Keratinocyte (primary cell): ENCODE measurements at places on chromosomes 16 and 17. TPM values are rescaled to one million over a fixed set of nuclear protein-coding genes. Genes with fewer than 3 reads are reported as not detected.

The KRT39 gene
- 0.05 TPM in 1 of 3 replicates, not detected in the others for polyA plus RNA-seq

The TBC1D3B gene
- polyA plus RNA-seq, result 0.71 to 2.0 TPM (median 0.71 TPM) in 3 replicates

The KCNJ12 gene
- polyA plus RNA-seq, result 0.04 to 0.15 TPM (median 0.07 TPM) in 3 replicates

The KRT36 gene
- polyA plus RNA-seq, result not detected in 3 replicates

DNA sequence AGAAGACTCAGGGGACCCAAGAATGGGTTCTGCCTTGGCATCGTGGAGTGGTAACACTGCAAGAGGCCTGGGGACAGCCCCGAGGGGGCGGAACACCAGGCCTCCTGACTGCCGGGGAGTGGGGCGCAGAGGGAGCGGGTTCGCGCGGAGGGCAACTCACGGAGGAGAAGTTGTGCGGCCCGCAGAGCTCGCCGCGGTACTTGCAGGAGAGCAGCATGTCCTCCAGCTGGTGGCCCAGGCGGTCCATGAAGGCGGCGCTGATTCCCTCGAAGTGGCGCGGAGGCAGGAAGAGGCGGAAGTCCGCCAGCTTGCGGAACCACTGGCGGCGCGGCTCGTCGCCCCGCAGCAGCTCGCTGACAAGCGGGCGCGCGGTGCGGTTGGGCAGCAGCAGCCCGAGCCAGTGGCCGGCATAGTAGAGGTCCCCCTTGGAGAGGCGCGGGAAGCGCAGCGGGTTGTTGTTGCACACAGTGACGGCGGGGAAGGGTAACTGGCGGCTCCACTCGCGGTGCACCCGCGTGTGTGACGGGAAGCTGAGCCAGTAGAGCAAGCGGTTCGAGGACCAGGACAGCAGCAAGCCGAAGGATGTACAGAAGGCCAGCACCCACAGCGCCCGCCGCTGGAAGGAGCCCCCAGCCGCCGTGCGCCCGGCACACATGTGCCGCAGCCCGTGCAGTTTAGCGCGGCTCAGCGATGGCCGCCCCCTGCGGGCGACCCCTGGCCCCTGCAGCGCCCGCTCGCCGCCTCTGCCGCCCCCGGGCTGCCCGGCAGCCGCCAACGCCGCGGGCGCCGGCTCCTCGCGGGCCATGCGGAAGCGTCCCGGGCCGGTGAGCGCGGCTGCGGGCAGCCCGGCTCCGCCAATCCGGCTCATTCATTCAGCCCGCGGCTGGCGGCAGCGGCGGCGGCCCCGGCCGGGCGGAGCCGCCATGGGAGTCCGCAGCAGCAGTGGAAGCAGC, 1.6 kb downstream of the ASIC2 start:
- peak overlapping the region; percentile 44 for H3K4me3 ChIP-seq
- H3K27me3 ChIP-seq, result peaks cover 30% of the 10 kb centered on the region
- no peak for DNase-seq
- H3K4me1 ChIP-seq, result peaks cover 16% of the 10 kb centered on the region
- no peaks in the 10 kb centered on the region for H3K36me3 ChIP-seq

DNA sequence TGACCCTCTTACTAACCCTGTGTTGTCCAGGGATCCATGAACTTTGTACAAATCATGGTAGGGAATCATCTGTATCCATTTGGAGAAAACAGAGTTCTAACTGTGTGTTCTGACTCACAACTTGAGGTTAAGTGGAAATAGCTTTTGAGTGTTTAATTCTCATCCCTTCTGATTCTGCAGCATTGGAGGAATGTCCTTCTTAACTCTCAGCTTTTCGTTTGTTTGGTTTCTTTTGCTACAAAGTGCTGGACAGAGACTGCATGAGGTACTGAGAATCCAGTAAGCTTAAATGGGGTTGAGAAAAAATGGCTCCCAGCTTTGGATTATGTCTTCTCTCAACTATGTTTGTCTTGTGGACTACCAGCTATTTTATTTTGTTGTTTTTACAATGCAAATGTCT, 352.1 kb upstream of the KIF2B start:
- H3K36me3 ChIP-seq, result no peaks in the 10 kb centered on the region
- H3K27me3 ChIP-seq, result no peaks in the 10 kb centered on the region
- H3K4me3 ChIP-seq, result no peak overlapping the region

DNA sequence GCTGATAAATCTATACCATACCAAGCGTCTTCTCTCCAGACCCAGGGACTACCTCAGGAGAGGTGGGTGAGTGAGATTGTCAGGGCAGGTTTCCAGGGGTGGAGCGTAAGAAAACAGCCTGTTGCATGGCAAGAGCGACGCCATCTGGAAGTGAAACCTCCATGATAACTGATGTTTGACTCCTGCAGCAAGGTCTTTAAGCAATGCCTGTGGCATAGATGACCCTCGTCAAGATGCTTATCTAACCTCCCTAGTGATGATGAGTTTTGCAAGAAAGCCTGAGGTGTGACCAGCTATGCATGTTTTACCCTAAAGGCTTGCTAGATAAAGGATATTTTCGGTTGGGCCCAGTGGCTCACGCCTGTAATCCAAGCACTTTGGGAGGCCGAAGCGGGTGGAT, 71.6 kb downstream of the GSG1L start:
- no peaks in the 10 kb centered on the region for H3K36me3 ChIP-seq
- no peak for DNase-seq
- no peaks in the 10 kb centered on the region for H3K27me3 ChIP-seq
- no peaks in the 10 kb centered on the region for H3K4me1 ChIP-seq
- H3K27ac ChIP-seq, result no peak overlapping the region
- no peak overlapping the region for H3K4me3 ChIP-seq

GRCh38 chr17:59762049-59762823, 54.8 kb downstream of the VMP1 start:
- H3K36me3 ChIP-seq, result peaks cover 4% of the 10 kb centered on the region
- peaks cover 33% of the 10 kb centered on the region for H3K4me1 ChIP-seq
- no peak overlapping the region for H3K4me3 ChIP-seq
- DNase-seq, result no peak
- H3K27me3 ChIP-seq, result no peaks in the 10 kb centered on the region
- H3K27ac ChIP-seq, result peak overlapping the region; percentile 93

DNA sequence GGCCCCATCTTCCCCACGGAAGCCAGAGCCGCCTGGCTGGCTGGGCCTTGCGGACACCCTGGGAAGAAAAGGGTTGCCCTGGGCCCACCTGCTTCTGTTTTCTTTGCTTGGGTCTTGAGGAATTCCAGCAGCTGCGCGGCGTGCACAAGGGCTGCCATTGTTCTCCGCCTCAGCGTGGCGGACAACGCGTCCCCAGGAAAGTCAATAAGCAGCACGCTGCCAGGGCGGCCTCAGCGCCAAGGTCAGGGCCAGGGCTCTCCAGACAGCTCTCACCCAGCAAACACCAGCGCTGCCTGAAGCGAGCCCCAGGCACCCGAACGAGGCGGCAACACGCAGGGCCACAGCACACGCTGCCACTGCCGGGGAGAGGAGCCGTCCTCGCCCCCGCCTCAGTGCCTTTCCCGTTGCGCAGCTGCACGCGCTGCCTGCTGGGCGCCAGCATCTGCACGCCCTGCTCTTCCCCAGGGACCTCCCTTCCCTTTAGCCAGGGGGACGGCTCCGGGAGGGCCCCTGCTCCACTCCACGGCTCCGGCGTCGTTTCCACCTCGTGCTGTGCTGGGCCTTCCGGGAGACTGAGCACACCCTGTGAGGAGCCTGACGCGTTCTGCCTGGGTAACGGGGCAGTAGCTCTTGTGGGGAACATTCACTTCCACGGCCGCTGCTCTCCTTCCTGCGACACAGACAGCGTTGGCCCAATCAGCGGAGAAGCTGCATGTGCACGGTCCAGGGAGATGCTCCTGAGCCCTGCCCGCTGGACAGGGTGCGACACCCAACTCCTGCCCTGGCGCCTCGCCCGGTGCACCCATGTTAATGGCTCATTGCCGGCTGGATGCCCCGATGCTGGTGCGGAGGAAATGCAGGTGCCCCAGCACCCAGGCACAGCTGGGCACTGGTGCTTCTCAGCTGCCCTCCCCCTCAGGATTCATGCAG, 57.8 kb downstream of the LMF1 start:
- no peak for DNase-seq
- H3K4me3 ChIP-seq, result no peak overlapping the region
- no peaks in the 10 kb centered on the region for H3K27me3 ChIP-seq
- no peaks in the 10 kb centered on the region for H3K36me3 ChIP-seq
- no peak overlapping the region for H3K27ac ChIP-seq

- H3K4me1 ChIP-seq, result peaks cover 32% of the 10 kb centered on the region
- peaks cover 3% of the 10 kb centered on the region for H3K36me3 ChIP-seq
- H3K27me3 ChIP-seq, result no peaks in the 10 kb centered on the region
These were observed 278 bp downstream of the RAB11FIP3 start for GRCh38 chr16:425740-426114.
